ENCODE measurements at places on chromosomes 1 and 21. TPM values are rescaled to one million over a fixed set of nuclear protein-coding genes. Genes with fewer than 3 reads are reported as not detected.

The CCDC190 gene
- total RNA-seq = not detected

The TTLL10 gene
- not detected for total RNA-seq

The TCHHL1 gene
- total RNA-seq = not detected

The PGLYRP4 gene
- not detected for total RNA-seq

The KCNJ9 gene
- not detected for total RNA-seq

The WNT4 gene
- 0.44 TPM for total RNA-seq

The MSH4 gene
- total RNA-seq = not detected

The DNAI4 gene
- 1.3 TPM for total RNA-seq

The CCDC185 gene
- not detected for total RNA-seq

The SLC35F3 gene
- 5.3 TPM for total RNA-seq

The PCAT6 gene
- 2.9 TPM for total RNA-seq

The TFB2M gene
- total RNA-seq = 34.1 TPM

The CA6 gene
- not detected for total RNA-seq
